Caco-2 (cell line): ENCODE measurements at places on chromosomes 3 and 15. TPM values are rescaled to one million over a fixed set of nuclear protein-coding genes. Genes with fewer than 3 reads are reported as not detected.

The CHRM5 gene
- total RNA-seq: not detected in 2 replicates

- DNase-seq: no peak
Measured at GRCh38 chr3:70554170-70554569, 241.7 kb upstream of the MDFIC2 start.

- DNase-seq: no peak
Measured at GRCh38 chr15:45527086-45527485, 4.5 kb upstream of the SLC30A4 start.

GRCh38 chr3:158213461-158213860 lies 103.6 kb downstream of the RSRC1 start:
- DNase-seq: no peak

DNA sequence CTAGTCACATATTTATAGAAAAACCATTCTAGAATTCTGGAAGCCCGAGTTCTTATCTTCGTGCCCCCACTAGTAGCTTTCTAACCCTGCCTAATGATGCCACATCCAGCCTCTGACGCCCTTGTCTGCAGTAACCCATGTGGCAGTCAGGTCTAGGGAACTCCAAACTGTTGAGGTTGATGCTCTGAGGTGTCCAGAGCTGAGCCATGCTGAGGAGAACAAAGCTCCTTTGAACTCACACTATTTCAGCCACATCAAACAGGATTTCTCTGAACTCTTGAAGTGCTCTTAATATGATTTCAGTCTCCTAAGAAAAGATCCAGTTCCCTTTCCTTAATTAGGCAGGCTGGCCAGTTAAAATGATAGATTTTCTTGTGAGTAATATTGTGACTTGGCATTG lies 150.5 kb upstream of the ST8SIA2 start:
- DNase-seq: no peak
